Smooth muscle cell of trachea (primary cell): ENCODE measurements at places on chromosomes 5 and 9. TPM values are rescaled to one million over a fixed set of nuclear protein-coding genes. Genes with fewer than 3 reads are reported as not detected.

FOXD4L6 gene
- total RNA-seq: not detected in 2 replicates

TAS2R1 gene
- total RNA-seq: not detected in 2 replicates

KCNV2 gene
- total RNA-seq: not detected in 2 replicates

KCNMB1 gene
- total RNA-seq: not detected in 2 replicates

IQGAP2 gene
- 6.1 and 15.1 TPM in 2 replicates for total RNA-seq

LCN1 gene
- not detected in 2 replicates for total RNA-seq

PLAA gene
- 37.7 and 45.7 TPM in 2 replicates for total RNA-seq

PDGFRB gene
- total RNA-seq: 126 and 239 TPM in 2 replicates

ALDOB gene
- not detected in 2 replicates for total RNA-seq

GABRA1 gene
- total RNA-seq: not detected in 2 replicates

BDP1 gene
- total RNA-seq: 16.4 and 22.5 TPM in 2 replicates

DAB2 gene
- 188 and 199 TPM in 2 replicates for total RNA-seq

CAMLG gene
- total RNA-seq: 44.5 and 46.4 TPM in 2 replicates

ZMAT2 gene
- 51.1 and 72.0 TPM in 2 replicates for total RNA-seq
